Upper lobe of left lung (tissue), 6 donors: ENCODE measurements at places on chromosomes 13 and 19. TPM values are rescaled to one million over a fixed set of nuclear protein-coding genes. Genes with fewer than 3 reads are reported as not detected.

The SIGLEC6 gene
- not detected for total RNA-seq

The CYP2S1 gene
- total RNA-seq, result 7.1 TPM

The NUP62 gene
- total RNA-seq, result 39.3 TPM

The SLC25A41 gene
- not detected for total RNA-seq

The GPR183 gene
- total RNA-seq, result 2.6 TPM

The CRB3 gene
- 77.1 TPM for total RNA-seq

The ATP4A gene
- not detected for total RNA-seq

The NLRP9 gene
- total RNA-seq, result not detected

The IPO5 gene
- 71.4 TPM for total RNA-seq

The ZNF558 gene
- total RNA-seq, result 29.3 TPM

The SAFB gene
- total RNA-seq, result 130 TPM

The RASAL3 gene
- total RNA-seq, result 18.9 TPM

The SOX1 gene
- not detected for total RNA-seq

The ZNF677 gene
- 11.3 TPM for total RNA-seq

The MED4 gene
- total RNA-seq, result 39.3 TPM

The STX10 gene
- 81.5 TPM for total RNA-seq

The SKA3 gene
- total RNA-seq, result 1.0 TPM

The LGALS4 gene
- 3.1 TPM for total RNA-seq

The GPC5 gene
- 19.9 TPM for total RNA-seq

The URAD gene
- total RNA-seq, result 0.27 TPM

The APOC4 gene
- total RNA-seq, result 2.7 TPM

The LRFN3 gene
- total RNA-seq, result 17.2 TPM

The RGL3 gene
- total RNA-seq, result 31.6 TPM

The MAMSTR gene
- total RNA-seq, result 1.1 TPM

The ZNF134 gene
- 14.4 TPM for total RNA-seq

The METTL21C gene
- not detected for total RNA-seq

The PSG3 gene
- total RNA-seq, result not detected

The ADAMTSL5 gene
- total RNA-seq, result 3.3 TPM

The TGFBR3L gene
- not detected for total RNA-seq

The GRK1 gene
- not detected for total RNA-seq

The C13orf42 gene
- not detected for total RNA-seq

The ZNF497 gene
- total RNA-seq, result 15.7 TPM

The MARCHF2 gene
- 146 TPM for total RNA-seq

The MPND gene
- total RNA-seq, result 37.1 TPM
